ENCODE measurements at places on chromosomes 11 and 22.
A peak's percentile ranks its signal among the peaks of the same experiment; 100 is the strongest.

GRCh38 chr11:59144579-59145345 is 2.1 kb downstream of the FAM111A start:
- DNase-seq: peak; percentile 74

DNA sequence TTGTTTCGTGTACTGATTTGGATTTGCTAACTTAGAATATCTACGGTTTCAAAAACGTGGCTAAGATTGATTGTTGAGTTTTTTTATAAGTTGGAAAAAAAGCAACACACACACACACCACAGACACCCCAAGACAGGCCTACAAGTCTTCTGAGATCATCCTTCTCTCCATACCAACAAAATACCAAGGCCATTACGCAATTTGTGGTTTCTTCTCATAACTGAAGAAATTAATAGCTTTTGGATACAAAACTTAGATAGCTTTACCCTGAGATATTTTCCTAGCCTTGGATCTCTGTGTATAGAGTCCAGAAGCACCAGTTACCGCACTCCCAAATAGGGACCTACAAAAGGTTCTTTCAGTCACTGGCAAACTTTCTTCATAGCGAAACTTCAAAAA is 113.6 kb downstream of the SIK3 start:
- DNase-seq: no peak

DNA sequence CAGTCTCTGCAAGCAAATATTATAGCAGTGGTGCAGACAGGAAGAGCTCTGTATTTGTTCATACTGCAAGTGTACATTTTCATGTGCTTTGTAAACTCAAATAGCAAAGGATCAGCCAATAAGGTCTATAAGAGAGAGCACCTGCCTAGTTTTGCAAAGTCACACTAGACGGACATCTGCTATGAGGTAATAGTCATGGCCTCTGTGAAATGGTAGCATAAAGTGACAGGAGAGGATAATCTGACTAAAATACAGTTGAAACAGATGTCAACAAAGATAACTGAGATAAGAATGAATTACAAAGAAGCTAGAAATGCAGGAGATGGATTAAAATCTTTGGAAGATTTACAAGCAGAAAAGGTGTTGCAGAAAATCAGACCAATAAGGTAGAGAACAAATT is 70.6 kb upstream of the SPON1 start:
- no peak for DNase-seq

DNA sequence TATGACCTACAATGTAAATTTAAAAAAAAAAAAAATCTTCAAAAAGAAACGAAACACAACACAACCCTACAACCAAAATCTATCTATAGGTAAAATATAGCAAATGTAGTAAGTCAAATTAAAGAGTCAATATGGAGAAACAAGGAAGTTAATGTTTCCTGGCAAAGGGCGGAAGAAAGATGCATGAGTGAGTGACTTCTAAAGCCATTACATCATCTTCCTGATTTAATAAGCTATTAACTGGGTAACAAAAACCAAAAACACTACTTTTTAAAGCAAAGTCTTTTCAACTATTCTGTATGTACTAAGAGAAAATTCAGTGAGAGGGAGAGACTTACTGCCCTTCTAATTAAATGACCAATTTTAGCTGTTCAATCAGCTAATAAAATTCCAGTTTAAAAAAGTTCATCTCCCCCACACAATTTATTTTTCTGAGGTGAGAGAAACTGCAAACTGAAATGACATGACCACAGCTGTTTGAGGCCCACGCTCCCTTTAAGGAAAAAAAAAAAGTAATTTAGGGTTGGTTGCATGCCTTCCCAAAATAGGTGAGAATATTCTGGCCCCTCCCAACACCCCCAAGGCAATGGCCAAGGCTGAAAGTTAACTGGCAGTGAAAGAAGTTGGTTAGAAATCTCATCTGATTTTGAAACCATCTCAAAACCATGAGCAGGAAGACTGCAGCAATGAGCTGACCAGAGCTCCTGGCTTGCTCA is 5.9 kb downstream of the SF1 start:
- peak; percentile 53 for DNase-seq

DNA sequence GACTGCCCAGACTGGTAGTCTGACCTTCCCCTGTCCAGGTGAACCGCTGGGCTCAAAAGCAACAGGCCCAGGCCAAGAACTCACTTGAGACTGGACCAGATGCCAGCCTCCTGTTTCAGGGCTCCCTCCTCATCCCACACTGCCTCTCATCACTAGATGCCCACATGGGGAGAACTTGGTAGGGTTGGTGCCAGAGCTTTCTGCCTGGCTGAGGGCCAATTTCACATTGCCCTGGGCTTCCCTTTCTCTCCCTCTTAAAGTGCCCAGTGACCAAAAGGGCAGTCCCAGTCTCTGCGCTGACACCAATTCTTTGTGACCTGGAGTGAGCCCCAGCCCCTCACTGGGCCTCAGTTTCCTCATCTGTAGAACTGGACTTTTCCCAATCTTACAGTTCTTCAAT is 41.7 kb downstream of the C11orf58 start:
- DNase-seq: no peak

- DNase-seq: no peak
These were observed 11.6 kb downstream of the TST start for GRCh38 chr22:37007651-37008050.

- no peak for DNase-seq
These were observed 110.2 kb downstream of the RASSF10 start for GRCh38 chr11:13119361-13119760.

DNA sequence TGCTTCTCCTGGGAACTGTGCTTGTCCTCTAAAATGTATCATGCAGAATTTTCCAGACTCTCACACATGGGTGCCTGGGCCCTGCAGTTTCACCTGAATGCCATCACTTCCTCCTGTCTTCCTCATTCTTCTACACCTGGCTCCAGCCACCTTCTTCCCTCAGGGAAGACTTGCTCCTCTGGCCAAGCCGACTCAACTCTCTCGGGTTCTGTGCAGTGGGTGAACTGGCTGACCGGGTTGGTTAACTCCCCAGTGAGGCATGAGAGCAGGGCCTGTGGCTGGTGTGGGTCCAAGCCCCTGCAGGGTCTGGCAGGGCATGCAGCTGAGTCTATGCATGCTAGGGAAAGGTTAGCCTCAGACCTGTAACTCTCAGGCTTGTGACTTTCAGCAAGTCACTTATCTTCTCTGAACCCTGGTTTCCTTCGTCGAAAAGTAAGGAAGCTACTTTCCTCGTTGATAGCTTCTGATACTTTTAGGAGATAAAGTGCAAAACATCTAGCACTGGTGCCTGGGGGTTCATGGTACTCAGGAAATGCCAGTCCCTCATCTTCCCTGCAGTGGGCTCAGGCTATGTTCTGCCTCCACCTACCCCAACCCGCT is 11.9 kb downstream of the CD82 start:
- DNase-seq: no peak

- no peak for DNase-seq
These were observed 11.1 kb downstream of the RSPH14 start for GRCh38 chr22:23130697-23131096.

DNA sequence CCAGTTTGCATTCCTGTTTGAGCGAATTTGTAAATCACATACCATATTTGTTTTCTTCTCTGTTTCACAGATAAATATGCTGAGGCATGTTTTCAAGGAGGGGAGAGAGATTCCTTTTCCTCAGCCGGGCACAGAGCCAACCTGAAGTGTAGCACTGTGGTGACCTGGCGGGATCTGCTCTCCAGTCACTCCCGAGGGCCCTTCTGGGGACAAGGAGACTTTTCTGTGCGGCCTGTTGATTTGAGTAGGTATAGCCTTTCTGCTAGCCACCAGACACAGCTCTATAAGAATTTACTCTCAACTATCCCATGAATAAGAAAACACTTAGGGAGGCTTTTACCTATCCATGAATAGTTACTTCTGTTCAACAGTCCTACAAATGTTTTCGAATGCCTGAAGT is 63.5 kb upstream of the FDX1 start:
- no peak for DNase-seq

GRCh38 chr11:101444851-101445250 is 139.0 kb downstream of the TRPC6 start:
- no peak for DNase-seq

DNA sequence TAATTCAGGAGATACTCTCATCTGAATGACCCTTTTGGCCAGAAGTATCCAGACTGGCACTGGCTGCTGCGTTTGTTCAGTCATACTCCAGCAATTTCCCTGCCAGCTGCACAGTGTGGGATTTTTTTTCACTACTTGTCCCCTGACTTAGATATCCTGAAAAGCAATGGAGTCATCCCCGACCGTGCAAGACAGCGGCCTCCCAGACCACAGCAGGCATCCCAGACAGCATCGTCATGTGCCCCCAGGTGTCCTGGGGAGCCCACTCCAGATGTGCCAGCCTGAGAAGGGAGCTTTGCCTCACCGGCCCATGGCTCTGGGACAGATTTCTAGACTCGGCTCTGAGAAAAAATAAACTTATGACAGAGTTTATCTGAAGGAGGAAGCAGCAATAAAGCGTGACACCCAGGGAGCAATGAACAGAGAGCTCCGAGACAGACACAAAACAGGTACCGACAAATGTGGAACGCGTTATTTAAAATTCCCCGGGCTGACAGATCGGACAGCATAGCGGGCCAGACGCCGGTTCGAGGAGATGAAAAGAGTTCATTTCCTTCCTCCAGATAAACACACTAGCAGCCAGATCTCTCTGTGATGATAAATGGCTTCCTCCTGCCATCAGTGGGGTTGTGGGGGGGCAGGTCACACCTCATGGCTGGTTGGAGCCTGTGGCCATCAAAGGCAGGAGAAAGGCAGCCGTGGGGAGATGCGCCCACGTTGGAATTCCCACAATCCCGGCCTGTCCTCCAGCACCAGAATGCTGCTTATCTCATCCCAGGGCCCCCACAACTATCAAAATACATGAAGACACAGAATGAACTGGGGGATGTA is 106.4 kb upstream of the FGF3 start:
- DNase-seq: no peak

All from naive B cell (primary cell).